ENCODE measurements at places on chromosomes 5 and 9.

GRCh38 chr9:68933434-68934328 lies 80.2 kb downstream of the PRKACG start:
- DNase-seq, result no peak

GRCh38 chr5:53429706-53430105 lies 50.7 kb upstream of the FST start:
- no peak for DNase-seq

DNA sequence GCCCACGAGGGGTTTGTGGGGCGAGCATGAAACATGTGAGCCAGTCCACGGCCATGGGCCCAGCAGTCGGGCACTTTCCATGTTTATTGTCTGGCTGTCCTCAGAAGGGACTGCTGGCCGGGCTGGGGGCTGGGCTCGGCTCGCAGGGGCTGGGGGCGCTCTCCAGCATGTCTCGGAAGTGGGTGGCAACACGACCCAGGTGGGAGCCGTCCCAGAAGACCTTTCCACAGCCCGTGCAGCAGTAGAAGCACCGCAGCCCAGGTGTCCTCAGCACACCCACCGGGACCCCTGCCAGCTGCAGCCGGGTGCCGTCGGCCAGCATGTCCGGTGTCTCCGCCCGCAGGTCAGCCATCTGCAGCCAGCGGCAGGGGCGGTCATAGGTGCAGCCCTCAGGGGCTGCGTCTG lies 4.8 kb upstream of the NRARP start:
- DNase-seq, result no peak

- DNase-seq, result no peak
Observed at GRCh38 chr5:62780230-62780629, 201.6 kb downstream of the LRRC70 start.

GRCh38 chr5:37437711-37438110 lies 58.6 kb downstream of the WDR70 start:
- no peak for DNase-seq

DNA sequence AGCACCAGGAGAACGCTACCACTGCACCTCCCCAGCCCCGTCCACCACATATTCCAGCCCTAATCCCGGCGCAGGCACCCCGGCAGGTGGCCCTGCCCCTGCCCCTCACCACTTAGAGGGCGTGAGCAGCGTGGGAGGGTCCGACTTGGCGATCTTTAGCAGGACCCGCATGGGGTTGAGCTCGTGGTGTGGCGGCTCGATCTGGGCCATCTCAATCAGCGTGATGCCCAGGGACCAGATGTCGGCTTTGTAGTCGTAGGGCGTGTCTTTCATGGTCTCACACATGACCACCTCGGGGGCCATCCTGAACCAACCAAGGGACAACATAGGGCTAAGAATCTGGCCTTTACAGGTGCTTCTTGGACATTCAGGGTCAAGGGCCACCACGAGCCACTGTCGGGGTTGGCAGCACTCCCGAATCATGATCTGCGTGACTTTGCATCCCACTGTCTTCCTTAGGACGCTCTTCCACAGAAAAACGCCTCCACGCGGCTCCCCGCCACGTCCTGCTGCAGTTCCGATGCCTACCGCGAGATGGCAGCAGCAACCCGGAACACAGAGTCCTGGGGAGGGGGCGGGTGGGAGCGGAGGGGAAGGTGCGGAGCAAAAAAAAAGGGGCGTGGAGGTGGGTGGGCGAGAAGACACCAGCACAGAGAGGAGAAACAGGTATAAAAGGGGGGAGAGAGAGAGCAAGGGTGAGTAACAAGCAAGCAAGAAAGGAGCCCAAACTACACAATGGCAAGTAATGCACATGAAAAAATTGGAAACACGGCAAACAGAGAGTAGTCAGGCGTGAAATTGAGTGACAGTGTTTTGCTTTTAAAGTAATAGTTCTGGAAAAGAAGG lies 81.3 kb downstream of the STK10 start:
- peak; percentile 78 for DNase-seq
